Thymus (tissue), 14 donors: ENCODE measurements at places on chromosomes 2 and 18. TPM values are rescaled to one million over a fixed set of nuclear protein-coding genes. Genes with fewer than 3 reads are reported as not detected.

Gene SRD5A2
- 0.28 TPM for total RNA-seq

Gene ANKRD62
- total RNA-seq = not detected

Gene KLHL30
- 0.05 TPM for total RNA-seq

Gene KYNU
- total RNA-seq = 6.6 TPM

Gene CABYR
- total RNA-seq = 1.4 TPM

Gene LONRF2
- total RNA-seq = 0.24 TPM

Gene ABCG8
- total RNA-seq = under 0.01 TPM

- DNase-seq = no peak
Measured at GRCh38 chr2:159095813-159096212, 127.4 kb downstream of the TANC1 start.

GRCh38 chr2:205776139-205776538 lies 93.8 kb downstream of the NRP2 start:
- peak; percentile 62 for DNase-seq

DNA sequence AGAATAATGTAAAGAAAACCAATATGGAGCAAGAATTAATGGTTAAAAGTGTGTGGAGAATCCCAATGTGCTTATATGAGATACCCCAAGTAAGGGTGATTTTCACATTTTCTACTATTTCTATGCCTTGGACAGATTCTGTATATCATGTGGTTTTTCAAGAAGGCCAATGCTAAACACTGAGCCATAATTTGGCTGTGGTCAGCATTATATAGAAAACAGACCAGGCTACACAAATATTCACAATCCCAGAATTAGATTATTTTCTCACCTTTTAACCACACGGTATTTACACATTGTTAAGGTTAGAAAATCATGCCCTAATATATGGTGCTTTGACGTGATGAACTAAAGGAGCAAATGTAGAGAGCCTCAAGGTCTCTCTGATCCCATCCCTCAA lies 277.4 kb upstream of the LRATD1 start:
- DNase-seq = no peak

GRCh38 chr18:44123743-44124142 lies 556.9 kb upstream of the SETBP1 start:
- DNase-seq = peak; percentile 13

DNA sequence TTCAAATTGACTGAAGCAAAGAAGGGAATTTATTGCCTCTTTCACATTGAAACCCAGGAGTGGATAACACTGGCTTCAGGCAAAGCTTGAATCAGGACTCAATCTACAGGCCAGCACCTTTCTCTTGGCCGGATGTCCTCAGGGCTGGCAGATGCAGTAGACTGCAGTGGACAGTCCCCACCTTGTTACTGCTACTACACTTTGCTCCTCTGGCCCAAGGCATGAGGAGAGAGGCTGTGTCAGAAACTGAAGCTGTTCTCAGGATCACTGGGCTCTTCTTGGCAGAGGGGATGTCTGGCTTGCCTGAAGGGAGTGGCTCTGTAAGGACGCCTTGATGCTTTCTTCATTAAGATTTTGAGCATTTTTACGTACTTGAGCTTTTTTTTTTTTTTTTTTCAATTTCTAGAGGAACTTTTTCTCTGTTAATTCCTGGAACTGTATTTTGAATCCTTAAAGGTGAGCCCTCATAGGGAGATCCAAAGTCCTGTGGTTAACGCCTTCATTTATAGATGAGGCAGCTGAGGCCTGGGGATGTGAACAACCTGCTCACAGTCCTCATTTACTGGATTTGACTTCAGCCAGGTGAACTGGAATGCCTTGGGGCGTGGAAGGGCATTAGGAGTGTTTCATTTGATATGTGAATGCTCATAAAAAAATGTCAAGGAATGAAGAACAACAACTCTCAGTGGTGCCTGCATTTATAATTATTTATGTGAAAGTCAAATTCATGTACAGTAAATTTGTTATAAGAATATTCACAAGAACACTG lies 36.6 kb downstream of the CASP10 start:
- DNase-seq = no peak

DNA sequence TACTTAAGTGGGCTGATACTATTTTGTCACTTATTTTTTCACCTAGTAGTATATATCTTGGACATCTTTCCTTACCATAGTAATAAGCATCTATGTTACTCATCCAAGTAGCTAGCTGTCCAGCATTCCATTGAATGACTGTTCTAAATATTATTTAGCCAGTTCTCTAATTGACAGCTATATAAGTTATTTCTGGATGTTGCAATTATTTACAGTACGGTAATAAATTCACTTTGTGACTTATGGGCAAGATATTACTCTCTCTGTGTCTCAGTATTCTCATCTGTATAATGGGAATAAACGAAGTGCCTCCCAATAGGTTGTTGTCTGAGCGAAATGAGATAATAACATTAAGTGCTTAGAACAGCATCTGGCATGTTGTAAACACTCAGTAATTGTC lies 46.6 kb upstream of the AGAP1 start:
- DNase-seq = no peak

DNA sequence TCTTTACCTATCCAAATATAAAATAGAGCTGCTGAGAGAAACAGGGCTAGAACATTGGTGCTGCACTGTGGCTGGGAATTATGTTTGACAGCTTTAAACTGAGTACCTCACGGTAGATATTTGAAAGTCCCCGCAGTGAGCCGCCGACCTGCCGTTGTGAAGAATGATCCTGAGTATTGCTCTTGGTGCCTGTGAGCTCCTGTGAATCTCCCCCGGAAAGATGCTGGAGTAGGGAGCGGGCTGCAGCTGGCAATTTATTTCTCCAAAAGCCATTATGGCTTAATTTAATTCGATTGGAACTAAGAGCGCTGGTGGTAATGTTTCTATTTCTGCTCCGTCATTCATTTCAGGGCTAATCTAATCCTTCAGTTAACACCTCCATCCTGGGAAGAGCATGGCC lies 129.4 kb upstream of the TPO start:
- no peak for DNase-seq

DNA sequence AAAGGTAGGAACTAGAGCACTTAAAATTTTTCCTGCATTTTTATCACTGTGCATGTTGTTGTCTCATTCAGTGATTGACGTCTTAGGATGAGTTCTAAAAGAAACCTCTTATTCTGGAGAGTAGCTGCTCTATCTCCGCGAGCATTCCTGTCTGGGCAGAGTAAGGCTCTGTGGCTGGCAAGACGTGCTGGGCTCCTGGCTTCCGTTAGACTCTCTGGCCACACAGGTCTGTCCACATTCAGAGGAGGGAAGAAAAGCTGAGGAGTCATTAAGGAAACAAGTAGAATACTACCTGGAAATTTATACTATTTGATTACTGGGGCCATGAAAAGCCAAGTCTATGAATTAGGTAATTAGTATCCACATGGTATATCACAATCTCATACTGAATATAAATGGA lies 138.0 kb upstream of the DNMT3A start:
- no peak for DNase-seq

DNA sequence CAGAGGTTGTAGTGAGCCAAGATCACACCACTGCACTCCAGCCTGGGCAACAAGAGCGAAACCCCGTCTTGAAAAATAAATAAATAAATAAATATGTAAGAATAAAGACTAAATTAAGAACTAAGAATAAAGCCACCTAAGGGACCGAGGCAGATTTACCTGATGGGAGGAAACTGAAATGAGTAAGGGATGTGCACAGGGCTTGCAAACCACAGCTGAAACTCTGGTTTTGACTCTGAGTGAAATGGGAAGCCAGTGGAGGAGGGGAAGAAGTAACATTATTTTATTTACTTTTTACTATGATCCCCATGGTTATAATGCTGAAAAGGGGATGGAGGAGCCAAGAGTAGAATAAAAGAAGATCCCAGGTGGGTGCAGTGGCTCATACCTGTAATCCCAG lies 107.3 kb downstream of the CABYR start:
- no peak for DNase-seq

DNA sequence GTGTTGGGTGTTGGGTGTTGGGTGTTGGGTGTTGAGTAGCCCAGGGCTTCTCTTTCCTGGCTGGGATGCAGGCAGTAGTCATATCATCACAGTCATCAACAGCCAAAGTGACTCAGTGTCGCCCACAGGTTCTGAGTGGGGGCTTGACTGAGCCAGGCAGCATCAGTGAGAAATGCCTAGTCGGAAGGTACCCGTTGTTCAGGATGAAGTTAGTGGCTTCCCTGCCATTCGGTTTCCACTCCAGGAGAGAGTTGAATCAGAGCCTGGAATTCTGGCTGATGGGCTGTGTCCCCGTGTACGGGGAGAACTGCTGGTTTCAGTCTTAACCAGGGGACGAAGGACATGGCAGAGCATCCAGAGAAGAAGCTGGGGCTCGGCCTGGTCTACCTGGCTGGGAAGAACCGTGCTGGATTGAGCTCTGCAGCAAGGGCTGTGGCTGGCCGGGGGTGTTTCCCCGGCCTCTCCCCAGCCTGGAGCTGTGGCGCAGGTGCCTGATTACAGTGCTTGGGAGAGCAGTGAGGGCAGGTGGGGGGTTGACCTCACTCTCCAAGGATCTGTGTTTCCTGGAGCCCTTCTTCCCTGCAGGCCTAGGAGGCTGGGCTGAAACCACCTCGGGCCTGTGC lies 49.4 kb downstream of the AGAP1 start:
- no peak for DNase-seq

DNA sequence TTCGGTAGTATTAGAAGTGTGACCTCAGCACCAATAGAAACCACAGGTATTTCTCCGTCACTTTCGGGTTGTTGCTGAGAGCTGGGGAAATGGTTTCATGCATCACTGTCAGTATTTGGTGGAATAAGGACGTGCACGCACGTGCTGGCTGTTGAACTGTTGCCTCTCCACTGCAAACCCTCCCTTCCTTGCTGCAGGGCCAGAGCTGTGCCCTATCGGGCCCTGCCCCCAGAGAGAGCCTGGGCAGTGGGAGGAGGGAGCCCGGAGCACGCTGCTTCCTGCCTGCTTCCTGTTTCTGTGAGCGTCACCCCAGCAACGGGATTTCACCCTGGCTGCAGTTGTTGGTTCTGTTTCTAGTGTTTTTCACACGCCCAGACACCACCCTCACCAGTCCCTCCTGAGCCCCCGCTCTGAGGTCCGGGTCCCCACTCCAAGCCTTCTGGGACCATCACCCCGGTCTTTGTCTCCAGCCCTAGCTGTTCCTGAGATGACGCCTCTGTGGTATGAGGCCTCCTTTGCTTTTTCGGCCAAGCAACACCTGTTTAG lies 47.4 kb downstream of the LRRFIP1 start:
- DNase-seq = peak; percentile 75

- no peak for DNase-seq
Measured at GRCh38 chr2:223047260-223047761, 4.7 kb upstream of the KCNE4 start.

DNA sequence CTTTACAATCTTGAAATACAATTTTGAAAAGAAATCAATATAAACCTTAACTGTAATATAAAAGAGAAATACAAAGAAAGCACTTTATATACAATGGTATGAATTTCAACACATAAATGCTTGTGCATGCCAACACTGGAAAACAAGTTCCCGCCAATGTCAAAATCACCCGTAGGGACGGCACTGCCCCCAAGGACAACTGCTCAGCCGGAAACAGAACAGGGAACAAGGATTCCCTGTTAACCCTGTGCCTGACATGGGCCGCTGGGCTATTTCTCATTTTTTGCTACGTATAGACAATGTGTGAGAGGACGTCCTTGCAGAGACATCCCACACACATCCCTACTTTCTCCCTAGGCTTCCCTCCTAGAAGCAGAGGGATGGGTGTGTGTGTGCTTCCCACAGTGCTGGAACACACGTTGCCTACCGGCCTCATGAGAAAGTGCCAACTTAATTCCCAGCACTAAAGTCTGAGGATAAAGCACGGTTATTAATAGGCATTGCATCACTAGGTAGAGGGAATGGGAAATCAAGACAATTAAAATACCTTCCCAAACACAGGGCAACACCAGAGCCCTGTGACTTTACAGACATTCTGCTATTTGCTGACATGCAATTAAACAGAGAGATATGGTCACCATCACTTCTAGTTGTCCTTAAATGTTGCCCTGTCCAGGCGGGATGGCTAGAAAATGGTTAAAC lies 14.4 kb downstream of the AFG3L2 start:
- no peak for DNase-seq

GRCh38 chr2:177334940-177335543 lies 57.5 kb upstream of the AGPS start:
- peak; percentile 23 for DNase-seq
